ENCODE measurements at places on chromosomes 2 and 18.

- no peak for DNase-seq
These were observed 130.4 kb upstream of the PELI1 start for GRCh38 chr2:64274399-64275173.

DNA sequence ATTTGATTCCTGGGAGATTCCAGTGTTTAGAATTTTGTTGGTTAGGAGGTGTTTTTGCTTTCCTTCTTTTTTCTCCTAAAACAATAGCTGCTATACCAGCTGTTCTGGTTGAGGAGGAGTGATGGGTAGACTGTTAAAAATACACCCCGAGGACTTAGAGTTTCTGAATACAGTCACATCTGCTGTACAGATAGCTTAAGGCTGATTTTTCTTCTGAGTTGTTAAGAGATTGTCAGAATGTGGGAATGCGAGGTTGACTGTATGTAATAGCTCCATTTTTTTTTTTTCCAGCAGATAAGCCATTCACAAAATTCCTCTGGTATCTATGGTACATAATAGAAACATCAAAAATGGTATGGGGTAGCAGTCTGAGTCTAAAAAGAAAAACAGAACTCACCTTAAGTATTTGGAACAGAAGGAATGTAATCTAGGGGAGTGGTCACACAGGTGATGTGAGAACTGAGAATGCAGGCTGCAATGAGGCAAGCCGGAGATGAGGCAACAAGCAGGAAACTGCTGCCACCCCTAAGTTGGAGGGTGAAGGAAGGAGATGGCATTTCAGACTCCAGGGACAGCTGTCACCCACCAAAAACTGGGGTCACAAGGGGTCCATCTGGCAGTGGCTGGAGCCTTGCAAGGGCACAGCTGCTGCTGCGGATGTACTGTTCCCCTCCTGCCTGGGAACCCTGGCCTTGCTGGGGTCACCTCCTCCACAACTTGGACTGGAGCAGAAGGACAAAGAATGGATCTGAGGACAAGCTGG lies 2.4 kb downstream of the DGKD start:
- no peak for DNase-seq

GRCh38 chr2:102070058-102070642 lies 72.4 kb upstream of the IL1R1 start:
- no peak for DNase-seq

- no peak for DNase-seq
These were observed 220.4 kb upstream of the FOSL2 start for GRCh38 chr2:28172114-28172898.

- DNase-seq = peak; percentile 33
These were observed 43.9 kb downstream of the MARCHF4 start for GRCh38 chr2:216328347-216328746.

All from CD4-positive, alpha-beta T cell treated with Interleukin-10 for 1 hour (primary cell).